T follicular helper cell (primary cell): ENCODE measurements at places on chromosomes 6 and 20.

- DNase-seq: no peak
Observed at GRCh38 chr20:22063753-22064152, 358.3 kb downstream of the PAX1 start.

GRCh38 chr6:10556589-10556988 is 35.4 kb downstream of the GCNT2 start:
- no peak for DNase-seq

DNA sequence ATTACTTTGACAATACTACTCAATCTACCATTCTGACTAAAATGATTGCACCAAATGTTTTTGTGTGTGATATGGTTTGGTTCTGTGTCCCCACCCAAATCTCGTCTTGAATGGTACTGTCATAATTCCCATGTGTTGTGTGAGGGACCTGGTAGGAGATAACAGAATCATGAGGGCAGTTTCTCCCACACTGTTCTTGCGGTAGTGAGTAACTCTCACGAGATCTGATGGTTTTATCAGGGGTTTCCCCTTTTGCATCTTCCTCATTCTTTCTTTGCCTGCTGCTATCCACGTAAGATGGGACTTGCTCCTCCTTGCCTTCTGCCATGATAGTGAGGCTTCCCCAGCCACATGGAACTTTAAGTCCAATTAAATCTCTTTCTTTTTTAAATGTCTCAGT is 20.8 kb downstream of the SYCP2 start:
- DNase-seq: no peak

GRCh38 chr6:15386110-15386755 is 140.4 kb downstream of the JARID2 start:
- no peak for DNase-seq

- no peak for DNase-seq
Observed at GRCh38 chr6:13256266-13257001, 71.9 kb downstream of the TBC1D7 start.

GRCh38 chr6:21150667-21151066 is 442.9 kb upstream of the SOX4 start:
- DNase-seq: no peak

- DNase-seq: no peak
Observed at GRCh38 chr6:129555206-129555832, 154.7 kb downstream of the ARHGAP18 start.

DNA sequence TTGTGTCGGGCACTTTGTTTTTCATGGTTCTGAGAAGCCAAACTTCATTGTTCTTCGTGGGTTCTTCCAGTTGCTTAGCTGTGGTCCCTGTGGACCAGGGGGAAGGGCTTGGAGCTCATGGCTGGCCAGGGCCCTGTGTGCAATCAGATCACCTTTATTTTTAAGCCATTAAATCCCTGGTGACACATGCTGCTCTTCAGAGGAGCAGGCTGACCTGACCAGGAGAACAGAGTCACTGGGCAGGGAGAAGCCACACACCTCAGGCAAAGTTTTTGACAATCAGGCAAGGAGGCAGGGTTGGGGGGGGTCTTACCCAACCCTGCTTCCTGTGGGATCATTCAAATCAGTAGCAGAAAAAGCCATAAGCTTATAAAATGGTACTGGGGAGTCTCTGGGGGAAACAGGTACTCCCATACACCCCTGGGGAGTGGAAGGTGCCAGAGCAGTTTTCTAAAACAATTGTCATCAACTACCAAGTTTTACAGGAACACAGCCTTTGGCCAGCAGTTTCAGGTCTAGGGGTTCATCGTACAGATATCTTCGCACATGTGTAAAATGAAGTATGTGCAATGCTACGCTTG is 37.0 kb upstream of the PREX1 start:
- no peak for DNase-seq

DNA sequence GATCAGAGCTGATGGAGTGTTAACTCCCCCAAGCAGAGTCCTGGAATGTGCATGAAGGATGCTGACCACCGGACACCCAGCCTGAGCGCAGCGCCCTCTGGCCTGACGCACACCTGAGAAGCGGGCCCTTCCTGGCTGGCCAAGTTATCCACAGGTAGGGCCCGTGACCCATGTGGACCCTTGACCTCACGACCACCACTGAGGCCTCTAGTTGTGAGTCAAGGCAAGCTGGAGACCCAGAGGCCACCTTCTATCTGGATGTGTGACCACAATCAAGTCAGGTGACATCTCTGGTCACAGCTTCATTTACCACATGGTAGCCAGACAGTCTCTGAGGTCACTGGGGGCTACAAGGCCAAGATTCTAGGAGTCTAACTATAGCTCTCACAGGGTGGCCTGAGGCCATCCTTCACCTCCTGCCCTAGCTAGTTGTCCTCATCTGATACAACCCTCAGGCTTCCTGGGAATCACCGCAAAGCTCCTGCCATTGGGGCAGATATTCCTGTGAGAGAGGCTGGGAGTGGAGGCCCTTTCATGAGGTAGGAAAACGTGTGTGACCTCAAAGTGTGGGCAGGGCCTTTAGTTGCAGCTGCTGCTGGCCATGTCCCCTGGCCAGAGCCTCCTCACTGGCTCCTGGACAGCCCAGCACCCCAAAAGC is 53.1 kb downstream of the DSTN start:
- DNase-seq: no peak

- DNase-seq: no peak
Observed at GRCh38 chr20:24953209-24953575, 4.1 kb downstream of the CST7 start.

DNA sequence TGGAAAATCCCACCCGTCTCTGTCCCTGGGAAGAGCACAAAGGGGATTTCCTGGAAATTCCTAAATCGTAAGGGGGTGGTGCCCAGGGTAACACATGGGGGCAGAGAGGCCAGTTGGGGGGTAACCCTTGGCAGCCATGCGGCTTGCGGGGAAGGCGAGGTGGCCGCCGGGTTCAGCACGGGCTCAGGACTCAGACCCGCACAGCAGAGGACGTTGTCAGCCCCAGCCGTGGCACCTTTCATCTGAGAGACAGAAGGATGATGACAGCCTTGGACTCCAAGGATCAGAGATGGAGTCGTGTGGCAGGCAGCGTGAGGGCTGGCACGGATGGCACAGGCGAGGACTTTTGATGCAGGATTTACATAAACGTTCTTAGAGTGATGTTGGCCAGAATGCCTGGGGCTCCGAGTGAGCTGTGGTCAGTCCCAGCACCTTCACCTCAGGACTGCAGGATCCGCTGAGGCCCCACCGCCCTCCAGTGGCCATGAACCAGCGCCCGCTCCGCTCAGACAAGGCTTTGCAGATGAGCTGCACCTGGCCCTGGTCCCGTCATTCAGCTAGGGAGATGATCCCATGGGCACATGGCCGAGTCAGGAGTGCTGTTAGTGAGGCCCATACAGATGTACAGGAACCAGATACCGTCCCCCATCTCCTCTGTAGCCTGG is 190.3 kb downstream of the TAF4 start:
- DNase-seq: no peak

- no peak for DNase-seq
Observed at GRCh38 chr6:15026832-15027231, 219.0 kb upstream of the JARID2 start.

DNA sequence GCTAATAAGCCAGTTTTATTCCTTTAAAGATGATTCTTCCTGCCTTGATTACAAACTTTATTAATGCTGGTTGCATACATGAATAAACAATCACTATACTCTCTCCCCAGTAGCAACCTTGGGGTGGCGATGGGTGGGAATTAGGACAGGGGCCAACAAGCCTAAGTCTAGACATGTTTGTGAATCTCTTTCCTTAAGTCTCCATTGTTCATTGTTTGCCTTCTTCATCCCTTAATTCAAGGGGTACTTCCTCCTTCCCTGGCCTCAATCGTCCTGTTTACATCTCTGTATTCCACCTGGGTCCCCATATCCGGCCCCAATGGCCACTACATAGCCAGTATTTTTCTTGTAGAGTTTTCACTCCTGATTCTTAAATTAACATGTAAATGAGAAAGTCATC is 66.0 kb downstream of the ARHGAP18 start:
- no peak for DNase-seq

- DNase-seq: no peak
Observed at GRCh38 chr6:47715782-47716181, 17.4 kb downstream of the ADGRF4 start.

DNA sequence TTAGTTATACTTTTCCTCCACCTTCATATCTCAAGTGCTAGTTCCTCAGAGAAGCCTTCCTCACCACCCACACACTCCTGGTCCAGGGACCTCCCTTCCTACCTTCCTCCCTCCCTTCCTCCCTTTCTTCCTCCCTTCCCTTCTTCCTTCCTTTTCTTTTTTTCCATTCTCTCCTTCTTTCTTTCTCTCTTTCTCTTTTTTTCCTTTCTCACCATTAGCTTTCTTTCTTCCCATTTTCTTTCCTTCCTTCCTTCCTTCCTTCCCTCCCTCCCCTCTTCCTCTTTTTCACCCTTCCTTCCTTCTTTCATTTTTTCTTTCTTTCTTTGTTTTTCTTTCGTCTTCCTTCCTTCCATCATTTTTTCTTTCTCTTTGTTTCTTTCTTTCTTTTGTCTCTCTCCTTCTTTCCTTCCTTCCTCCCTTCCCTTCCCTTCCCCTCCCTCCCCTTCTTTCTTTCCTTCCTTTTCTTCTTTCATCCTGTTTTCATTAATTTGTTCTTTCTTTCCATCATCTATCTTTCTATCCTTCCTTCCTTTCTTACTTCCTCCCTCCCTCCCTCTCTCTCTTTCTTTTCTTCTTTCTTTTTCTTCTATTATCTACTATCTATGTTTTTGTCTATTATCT is 416.0 kb downstream of the PLCB1 start:
- DNase-seq: no peak

DNA sequence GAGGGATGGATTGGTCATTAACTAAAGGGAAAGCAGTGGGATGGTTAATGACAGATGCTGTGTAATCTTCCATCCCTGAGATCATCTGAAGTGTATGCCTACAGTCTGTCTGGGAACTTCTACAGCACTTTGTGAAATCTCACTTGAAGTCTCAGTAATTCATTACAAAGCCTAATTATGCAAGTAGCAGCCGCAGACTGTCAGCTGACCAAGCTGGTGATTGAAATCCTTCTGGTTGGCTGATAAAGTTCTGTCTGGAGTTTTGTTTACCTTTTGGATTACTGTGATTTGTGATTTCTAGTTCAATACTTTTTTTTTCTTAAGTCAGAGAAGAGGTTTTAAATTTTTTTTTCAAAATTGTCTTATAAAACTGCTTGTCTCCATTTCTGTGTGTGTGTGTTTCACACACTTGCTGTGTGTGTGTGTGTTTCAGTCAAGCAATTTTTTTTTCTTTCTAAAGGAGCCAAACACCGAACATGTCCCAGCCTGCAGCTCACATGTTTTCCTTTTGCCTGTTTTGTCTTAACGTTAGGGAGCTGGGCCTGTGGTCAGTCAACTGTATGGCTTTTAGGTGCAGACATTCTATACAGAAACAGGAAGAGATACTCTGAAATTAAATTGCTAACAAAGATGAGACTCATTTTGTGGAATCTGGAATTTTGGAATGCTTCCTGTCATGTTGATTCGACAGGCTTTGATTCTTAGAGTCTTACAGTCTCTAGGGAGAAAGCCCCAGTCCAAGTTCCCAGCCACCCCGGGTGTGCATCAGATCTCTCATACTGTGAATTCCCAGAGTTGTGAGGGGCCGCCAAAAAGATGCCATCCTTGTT is 28.5 kb upstream of the ADGRF4 start:
- DNase-seq: no peak
